ENCODE measurements at places on chromosomes 7 and 10. TPM values are rescaled to one million over a fixed set of nuclear protein-coding genes. Genes with fewer than 3 reads are reported as not detected.

Gene PRLHR
- not detected for total RNA-seq

Gene CYP2C19
- not detected for total RNA-seq

Gene NXPH1
- total RNA-seq, result not detected

Gene STEAP4
- not detected for total RNA-seq

Gene TCERG1L
- total RNA-seq, result not detected

Gene CDHR1
- not detected for total RNA-seq

Gene LIPK
- total RNA-seq, result not detected

Gene LRGUK
- total RNA-seq, result 0.04 TPM

GRCh38 chr7:16755397-16755796, 1.8 kb downstream of the TSPAN13 start:
- H3K4me1 ChIP-seq, result no peaks in the 10 kb centered on the region
- H3K4me3 ChIP-seq, result no peak overlapping the region
- DNase-seq, result no peak
- no peak overlapping the region for H3K27ac ChIP-seq
- H3K27me3 ChIP-seq, result no peaks in the 10 kb centered on the region
- H3K36me3 ChIP-seq, result no peaks in the 10 kb centered on the region

DNA sequence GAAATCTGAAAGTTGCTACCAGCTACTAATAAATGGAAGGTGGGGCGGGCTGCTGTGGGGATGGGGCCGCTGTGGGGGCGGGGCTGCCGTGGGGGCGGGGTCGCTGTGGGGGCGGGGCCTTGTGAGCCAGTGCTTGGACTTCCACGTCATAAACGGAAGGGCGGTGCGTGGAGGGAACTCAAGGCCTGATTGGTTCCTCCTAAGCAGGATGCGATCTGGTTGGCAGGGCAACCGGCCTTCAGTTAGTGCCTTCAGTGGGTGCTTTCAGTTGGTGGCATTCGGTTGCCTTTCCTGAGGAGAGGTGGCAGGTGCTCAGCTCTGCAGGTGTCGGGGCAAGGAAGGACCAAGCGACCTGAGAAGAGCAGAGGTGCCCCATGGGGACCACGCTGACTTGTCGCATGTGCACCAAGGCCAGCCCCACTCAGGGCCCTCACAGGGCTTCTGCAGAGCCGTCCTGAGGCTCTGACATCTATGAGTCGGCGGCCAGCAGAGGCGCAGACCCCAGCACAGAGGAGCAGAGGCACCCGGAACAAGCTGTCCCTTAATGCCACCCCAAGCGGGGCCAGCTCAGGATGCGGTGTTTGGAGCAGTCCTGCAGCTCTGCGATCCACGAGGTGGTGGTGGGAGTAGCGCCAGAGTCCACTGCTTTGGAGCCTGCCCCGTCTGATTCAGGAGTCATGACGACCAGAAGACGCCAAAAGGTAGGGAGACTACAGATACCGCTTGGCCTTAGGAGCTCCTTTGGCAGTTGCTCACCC, 54.4 kb upstream of the PDSS1 start:
- H3K27me3 ChIP-seq, result no peaks in the 10 kb centered on the region
- no peak overlapping the region for H3K27ac ChIP-seq
- no peak for DNase-seq

DNA sequence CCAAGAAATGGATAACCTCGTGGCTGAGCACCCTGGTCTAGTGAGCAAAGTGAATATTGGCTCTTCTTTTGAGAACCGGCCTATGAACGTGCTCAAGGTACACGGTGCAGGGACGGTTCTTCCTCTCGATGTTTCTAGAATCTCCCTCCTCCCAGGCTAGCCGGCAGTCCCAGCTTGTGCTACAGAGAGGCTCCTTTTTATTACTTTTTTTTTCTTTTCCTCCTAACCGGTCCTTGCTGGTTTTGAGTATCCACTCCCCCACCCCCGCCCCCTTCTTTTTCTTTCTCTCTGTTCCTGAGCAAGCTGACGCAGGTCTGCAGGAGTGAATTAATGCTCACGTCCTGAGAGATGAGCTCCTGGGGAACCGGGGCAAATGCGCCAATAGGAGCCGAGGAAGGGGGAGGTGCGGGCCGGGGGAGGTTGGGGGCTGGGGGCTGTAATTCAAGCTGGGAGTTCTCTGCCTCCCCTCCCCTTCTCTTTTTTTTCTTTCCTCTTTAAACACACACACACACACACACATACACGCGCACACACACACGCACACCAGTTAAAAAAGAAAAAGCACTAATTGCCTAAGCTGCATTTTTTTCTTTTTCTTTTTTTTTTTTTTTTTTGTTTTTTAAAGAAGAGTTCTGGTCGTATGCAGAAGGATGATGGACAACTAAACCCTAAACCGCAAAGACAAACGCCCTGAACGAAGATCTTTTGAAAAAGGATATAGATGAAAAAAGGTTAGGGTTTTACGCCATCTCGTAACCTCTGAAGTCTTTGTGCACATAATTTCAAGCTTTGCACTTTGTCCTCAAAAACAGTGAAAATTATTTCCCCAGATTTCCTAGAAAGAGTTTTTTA, 6.6 kb downstream of the CPA2 start:
- H3K4me3 ChIP-seq, result peak overlapping the region; percentile 55
- DNase-seq, result peak; percentile 99
- no peaks in the 10 kb centered on the region for H3K27me3 ChIP-seq
- H3K36me3 ChIP-seq, result no peaks in the 10 kb centered on the region
- peaks cover 50% of the 10 kb centered on the region for H3K4me1 ChIP-seq
- peak overlapping the region; percentile 98 for H3K27ac ChIP-seq

DNA sequence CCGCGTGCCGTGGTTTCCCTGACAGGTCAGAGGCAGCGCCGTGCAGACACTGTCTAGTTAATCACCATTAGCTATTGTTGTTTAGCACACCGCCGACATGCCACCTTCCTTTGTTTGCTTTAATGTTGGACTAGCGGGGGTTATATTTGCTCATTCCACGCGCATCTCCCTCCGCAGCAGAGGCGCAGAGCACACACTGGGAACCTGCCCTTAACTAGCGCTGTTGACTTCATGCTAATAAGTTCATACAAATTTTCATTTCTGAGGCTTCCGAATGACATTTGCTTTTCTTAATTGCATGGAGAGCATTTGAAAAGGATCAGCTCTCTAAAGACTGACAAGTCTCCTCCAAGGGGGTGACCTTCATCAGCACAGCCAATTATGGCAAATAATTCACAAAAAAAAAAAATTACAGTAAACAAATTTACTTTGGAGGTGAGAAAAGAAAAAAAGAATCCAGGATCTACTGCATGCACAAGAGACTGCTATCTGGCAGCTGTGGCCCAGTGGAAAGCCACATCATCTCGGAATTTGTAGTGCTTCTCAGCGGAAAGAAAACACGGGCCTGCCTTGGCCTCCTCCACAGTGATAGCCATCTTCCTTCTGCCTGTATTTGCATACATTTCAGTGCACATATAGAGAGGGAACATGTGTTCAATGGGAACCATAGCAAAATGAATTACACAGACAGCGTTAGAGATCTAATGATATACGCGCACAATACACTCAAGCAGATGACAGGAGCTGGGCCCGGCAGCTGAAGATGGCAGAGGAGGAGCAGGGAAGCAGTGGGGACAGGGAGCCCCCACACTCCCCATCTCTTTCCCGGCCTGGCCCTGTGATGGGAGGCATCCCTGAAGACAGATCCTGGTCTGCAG, 94.2 kb downstream of the EBF3 start:
- DNase-seq, result no peak
- no peak overlapping the region for H3K4me3 ChIP-seq
- H3K4me1 ChIP-seq, result peaks cover 6% of the 10 kb centered on the region
- no peaks in the 10 kb centered on the region for H3K36me3 ChIP-seq
- H3K27me3 ChIP-seq, result no peaks in the 10 kb centered on the region

DNA sequence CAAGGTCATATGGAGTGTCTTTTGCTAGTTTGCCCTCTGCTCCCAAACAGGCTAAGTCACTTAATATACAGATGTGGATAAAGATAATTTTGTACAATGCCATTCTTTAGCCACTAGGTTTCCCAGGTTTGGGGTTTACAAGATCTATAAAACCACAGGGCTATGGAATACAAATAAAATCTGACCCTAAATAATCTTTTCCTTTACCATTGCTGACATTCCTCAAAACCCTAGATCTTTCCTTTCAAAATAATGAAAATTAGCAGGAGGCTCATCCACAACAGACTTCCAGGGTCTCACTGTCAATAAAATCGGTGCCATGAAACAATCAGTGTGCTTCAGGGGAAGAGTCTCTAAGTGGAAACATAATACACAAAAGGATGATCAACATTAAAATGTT, 148.4 kb downstream of the CPEB3 start:
- H3K36me3 ChIP-seq, result no peaks in the 10 kb centered on the region
- no peak overlapping the region for H3K4me3 ChIP-seq
- DNase-seq, result no peak
- H3K4me1 ChIP-seq, result no peaks in the 10 kb centered on the region

- no peak overlapping the region for H3K27ac ChIP-seq
- no peaks in the 10 kb centered on the region for H3K27me3 ChIP-seq
- DNase-seq, result no peak
- no peaks in the 10 kb centered on the region for H3K4me1 ChIP-seq
Measured at GRCh38 chr10:116688741-116689495, 53.4 kb downstream of the HSPA12A start.

DNA sequence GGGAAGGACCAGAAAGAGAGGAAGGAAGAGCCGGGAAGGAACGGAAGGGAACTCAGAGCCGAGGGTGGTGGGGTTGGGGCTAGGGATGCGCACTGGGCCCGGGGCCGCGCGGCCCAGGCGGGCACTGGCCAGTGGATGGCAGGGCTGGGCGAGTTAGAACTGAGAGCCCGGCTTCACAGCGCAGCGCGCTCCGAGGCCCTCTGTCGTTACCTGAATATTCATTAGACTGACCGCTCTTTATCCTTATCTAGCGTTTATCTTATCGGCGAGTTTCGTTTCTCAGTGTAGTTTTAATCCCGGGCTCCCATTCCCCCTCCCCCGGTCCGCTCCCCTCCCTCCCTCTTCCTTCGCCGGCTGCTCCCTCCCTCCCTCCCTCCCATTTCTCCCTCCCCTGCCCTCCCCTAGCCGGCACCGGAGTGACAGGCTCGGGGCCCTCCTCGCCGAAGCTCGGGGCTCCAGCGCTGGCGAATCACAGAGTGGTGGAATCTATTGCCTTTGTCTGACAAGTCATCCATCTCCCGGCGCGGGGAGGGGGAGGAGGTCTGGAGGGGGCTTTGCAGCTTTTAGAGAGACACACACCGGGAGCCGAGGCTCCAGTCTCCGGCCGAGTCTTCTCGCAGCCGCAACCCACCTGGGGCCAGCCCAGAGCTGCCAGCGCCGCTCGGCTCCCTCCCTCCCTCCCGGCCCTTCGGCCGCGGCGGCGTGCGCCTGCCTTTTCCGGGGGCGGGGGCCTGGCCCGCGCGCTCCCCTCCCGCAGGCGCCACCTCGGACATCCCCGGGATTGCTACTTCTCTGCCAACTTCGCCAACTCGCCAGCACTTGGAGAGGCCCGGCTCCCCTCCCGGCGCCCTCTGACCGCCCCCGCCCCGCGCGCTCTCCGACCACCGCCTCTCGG, at the start of gene PAX2:
TSS of gene PAX2 (plus strand) at position 596 of the 895 bp plus-strand sequence. CDS start 679 bp downstream, outside the sequence.
- peaks cover 26% of the 10 kb centered on the region for H3K4me1 ChIP-seq
- peak within 1 kb of the TSS; percentile 60 for H3K4me3 ChIP-seq
- DNase-seq, result peak; percentile 72
- H3K27ac ChIP-seq, result no peak within 1 kb of the TSS
- H3K36me3 ChIP-seq, result no peaks in the 10 kb centered on the region
- peaks cover 68% of the 10 kb centered on the region for H3K27me3 ChIP-seq

- no peak for DNase-seq
- H3K27me3 ChIP-seq, result no peaks in the 10 kb centered on the region
- no peak overlapping the region for H3K27ac ChIP-seq
- H3K4me3 ChIP-seq, result no peak overlapping the region
- H3K36me3 ChIP-seq, result no peaks in the 10 kb centered on the region
Measured at GRCh38 chr7:130065500-130066152, 4.7 kb upstream of the KLHDC10 start.

- H3K4me1 ChIP-seq, result no peaks in the 10 kb centered on the region
- peaks cover 16% of the 10 kb centered on the region for H3K36me3 ChIP-seq
Measured at GRCh38 chr7:44463169-44463808, 27.2 kb downstream of the NUDCD3 start.

DNA sequence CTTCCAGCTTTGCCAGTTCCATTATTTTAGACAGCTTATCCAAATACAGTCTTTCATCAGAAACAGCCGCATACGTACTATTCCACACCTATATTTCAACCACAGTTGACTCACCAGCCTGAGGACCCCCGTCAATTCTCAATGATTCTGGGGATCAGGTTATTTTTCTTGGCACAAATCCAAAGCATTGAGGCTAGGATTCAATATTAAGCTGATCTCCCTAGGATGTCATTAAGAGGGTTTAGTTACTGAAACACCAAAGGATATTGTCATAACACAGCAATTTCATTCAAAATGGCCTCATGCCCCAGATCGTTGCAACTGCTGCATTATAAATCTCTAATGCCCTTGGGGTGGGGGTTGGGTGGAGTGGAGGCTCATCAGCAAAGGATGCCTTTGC, 214.6 kb downstream of the PTEN start:
- H3K27ac ChIP-seq, result no peak overlapping the region
- no peak overlapping the region for H3K4me3 ChIP-seq
- H3K27me3 ChIP-seq, result no peaks in the 10 kb centered on the region
- DNase-seq, result no peak
- H3K4me1 ChIP-seq, result no peaks in the 10 kb centered on the region
- no peaks in the 10 kb centered on the region for H3K36me3 ChIP-seq

DNA sequence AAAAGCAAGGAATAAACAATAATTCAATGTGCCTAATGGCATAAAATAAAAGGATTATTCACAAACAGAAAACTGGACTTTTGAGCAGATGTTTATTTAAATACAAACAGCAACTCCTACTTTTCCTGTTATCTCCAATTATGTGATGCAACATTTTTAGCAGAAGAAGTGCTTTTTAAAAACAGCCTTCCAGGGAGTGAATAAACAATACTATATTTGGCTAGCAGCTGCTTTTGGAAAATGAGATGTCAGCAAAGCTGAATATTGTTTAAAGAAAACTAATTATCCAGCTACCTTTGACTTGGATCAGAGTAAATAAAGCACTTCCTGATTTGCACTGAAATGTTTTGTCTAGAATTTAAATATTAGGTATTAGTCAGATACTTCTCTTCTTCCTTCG, 23.2 kb downstream of the CDK1 start:
- DNase-seq, result no peak
- H3K27ac ChIP-seq, result no peak overlapping the region
- no peak overlapping the region for H3K4me3 ChIP-seq
- no peaks in the 10 kb centered on the region for H3K27me3 ChIP-seq
- H3K36me3 ChIP-seq, result peaks cover 18% of the 10 kb centered on the region

- no peaks in the 10 kb centered on the region for H3K27me3 ChIP-seq
- H3K4me3 ChIP-seq, result no peak overlapping the region
- peaks cover 6% of the 10 kb centered on the region for H3K4me1 ChIP-seq
- H3K36me3 ChIP-seq, result no peaks in the 10 kb centered on the region
- no peak overlapping the region for H3K27ac ChIP-seq
Measured at GRCh38 chr10:12807096-12807755, 194.3 kb downstream of the CCDC3 start.

GRCh38 chr10:63005246-63005645, 127.9 kb upstream of the NRBF2 start:
- no peaks in the 10 kb centered on the region for H3K36me3 ChIP-seq
- no peak overlapping the region for H3K4me3 ChIP-seq
- DNase-seq, result no peak
- no peaks in the 10 kb centered on the region for H3K4me1 ChIP-seq
